GM12878 (cell line): ENCODE measurements at places on chromosomes 1 and 21. TPM values are rescaled to one million over a fixed set of nuclear protein-coding genes. Genes with fewer than 3 reads are reported as not detected.

Gene OR2L5
- not detected in 2 replicates for polyA plus RNA-seq

Gene RPTN
- polyA plus RNA-seq = not detected in 2 replicates

Gene UBXN10
- polyA plus RNA-seq = 0.06 TPM in 1 of 2 replicates, not detected in the other

Gene FHAD1
- polyA plus RNA-seq = 0.20 TPM in 1 of 2 replicates, not detected in the other

Gene AADACL4
- not detected in 2 replicates for polyA plus RNA-seq

Gene ZBED6
- 0.71 and 0.85 TPM in 2 replicates for polyA plus RNA-seq

Gene NBPF19
- 0.59 and 0.67 TPM in 2 replicates for polyA plus RNA-seq

Gene SLFNL1
- 0.57 and 0.98 TPM in 2 replicates for polyA plus RNA-seq

Gene LCE2B
- not detected in 2 replicates for polyA plus RNA-seq
